GDM1 (cell line): ENCODE measurements at places on chromosomes 7 and 10.
A peak's percentile ranks its signal among the peaks of the same experiment; 100 is the strongest.

GRCh38 chr10:86285136-86285790, 81.3 kb downstream of the GRID1 start:
- no peak for DNase-seq

DNA sequence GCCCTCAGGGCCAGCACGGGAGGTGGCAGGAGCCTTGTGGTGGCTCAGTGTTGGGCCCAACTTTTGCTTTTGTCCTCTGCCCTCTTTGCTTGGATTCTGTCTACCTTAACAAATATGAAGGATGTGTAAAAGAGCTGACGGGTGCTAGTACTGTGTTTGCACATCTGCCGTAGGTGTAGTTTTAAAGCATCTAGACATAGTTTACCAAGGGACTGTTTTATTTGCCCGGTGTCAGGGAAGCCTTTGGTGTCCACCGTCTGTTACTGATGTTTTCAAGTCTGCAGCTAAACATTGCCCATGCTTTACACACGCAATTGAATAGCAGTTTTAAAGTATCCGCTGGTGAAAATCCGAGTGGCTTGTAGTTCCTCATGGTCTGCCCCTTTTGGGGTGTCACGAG, 87.8 kb downstream of the DYNC2I1 start:
- no peak for DNase-seq

DNA sequence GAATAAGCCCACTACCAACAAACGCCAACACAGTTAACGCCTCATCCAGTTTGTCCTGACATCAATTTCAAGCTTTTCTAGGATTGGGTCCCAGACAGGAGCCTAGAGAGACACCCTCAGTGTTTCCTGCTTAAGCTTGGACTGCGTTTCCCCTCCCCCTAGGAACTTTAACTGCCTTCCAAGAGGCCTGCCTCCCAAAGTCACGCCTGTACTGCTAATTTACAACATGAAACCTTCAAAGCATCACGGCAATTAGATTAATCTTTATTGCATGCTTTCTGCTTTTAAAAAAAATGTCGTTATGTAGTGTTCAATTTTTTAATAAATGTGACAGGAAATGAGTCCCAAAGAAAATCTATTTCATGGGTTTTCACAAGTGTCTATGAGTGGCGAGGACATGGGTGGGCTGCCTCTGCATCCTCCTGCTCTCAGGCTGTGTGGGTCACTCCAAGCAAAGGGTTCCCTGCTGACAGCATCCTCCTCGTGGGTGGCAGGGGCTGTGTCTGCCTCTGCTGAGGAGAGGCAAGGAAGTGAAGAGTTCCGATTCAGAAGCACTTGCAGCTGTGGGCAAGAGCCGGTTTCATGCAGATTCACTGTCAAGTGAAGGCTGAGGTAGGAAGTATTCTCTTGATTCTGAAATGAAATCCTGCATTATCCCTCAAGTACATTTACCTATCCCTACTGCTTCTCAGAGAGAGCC, 193.0 kb upstream of the KMT2E start:
- no peak for DNase-seq

DNA sequence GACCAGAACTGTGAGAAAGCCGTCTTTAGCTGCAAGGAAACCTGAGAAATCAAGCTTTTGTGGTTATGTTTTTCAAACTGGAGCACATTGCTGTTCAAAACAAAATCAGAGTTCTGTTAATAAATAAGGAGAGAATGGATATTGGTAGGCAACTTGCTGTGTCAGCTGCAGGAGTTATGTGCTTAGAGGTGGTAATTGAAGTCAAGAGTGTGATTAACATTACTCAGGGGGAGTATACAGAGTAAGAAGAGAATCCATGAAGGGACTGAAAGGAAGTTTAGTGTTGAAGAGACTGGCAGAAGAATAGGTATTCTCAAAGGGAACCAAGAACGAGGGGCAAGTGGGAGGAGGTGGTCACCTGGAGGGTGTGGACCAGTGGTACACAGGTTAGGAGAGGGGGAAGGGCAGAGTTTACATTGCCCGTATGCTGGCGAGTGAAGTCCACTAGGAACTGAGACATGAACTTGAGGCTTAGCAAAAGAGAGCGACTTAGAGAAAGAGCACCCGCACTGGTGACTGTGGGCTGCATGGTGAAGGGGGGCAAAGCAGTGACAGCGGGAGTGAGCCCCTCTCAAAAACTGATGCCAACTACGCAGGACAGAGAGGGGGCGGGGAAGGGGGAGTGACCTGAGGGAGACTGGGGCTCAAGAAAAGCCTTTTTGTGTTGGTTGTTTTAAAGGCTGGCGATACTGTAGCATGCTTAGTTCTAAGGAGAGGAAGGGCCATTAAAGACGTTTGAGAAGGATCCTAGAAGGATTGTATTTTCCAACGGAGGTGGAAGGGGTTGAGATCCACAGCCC, 80.0 kb downstream of the SDK1 start:
- no peak for DNase-seq

DNA sequence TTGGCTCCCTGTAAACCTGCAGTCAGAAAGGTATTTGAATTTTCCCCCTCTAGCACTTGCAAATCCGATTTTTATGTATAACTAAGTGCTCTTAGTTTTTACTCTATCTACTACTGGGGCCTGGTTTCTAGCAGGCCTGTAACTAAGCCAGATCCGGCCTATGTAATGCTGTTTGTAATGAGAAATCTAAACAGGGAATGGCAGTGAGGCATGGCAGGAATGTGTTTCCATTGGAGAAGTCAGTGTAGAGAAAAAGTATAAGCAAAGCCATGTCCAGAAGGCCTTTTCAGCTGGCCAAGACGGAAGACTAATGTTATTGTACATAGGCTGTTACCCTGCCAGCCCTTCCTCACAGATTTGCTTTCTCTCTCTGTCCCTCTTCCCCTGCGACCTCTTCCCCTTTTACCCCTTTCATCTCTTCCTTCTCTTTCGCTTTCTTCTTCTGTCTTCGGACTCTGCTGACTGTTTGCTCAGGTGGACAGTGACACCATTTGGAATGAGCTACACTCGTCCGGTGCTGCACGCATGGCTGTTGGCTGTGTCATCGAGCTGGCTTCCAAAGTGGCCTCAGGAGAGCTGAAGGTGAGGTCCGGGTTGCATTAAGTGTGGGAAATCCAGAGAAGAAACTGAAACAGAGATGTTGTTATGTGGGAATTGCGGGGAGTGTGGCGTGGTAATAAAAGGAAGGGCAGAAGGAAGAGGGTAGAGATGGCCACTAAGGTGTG, 297.5 kb downstream of the HDAC9 start:
- DNase-seq = no peak

DNA sequence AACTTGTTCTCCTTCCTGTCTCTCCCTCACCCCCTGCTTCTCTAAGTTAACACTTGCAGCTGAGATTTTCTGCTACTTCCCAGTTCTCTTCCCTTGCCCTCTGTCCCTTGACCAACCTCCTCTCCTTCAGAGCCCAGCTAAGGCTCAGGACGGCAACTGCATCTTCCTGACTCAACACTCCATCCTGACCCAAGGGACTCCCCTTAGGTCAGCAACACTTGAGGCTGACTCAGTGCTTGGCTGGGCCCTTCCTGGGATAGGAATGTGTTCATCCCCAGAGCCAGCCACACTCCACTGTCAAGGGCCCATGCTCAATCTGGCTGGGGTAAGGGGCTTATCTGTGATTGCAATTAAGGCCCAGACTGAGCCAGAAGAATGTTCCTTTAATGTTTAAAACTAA, 3.4 kb downstream of the CALHM2 start:
- no peak for DNase-seq

DNA sequence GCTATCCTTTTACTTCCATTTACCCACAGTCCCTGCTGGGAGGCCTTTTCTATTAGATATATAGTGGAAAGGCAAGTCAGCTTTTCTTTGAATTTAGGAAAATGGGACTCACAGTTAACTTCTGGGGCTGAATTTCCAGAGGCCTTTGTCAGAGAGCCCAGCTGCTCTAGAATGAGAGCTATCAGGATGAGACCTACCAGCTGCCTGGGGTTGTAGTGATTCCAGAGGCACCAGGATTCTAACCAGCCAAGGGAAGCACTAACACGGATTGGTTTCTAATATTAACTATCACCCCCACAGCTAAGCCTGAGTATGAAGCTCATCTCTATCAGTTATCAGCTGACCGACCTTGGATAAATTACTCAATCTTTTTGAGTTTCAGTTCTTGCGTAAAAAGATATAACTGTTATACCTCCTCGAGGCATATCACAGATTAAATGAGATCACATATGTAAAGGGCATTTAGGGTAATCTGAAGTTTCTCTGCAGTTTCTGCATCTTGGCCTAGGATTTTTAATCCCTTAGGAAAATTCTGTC, 56.6 kb upstream of the CALD1 start:
- DNase-seq = no peak

DNA sequence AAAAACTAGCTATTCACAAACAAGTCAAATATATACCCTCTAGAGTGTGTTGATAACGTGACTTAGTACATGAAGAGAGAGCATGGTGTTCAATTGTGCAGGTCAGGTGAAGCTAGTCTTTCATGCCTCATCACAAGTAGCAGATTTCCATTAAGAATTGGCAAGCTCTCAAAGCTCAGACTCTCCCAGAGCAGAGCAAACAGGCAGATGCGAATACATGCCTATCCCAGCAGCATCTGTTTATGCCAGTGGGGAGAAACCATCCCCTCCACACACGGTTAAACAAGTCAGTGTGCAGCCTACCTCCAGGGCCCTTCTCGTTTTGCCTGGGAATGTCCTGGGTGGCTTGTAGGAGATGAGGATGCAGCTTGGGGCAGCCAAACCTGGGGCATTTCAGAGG, 532.5 kb upstream of the C7orf33 start:
- DNase-seq = no peak

DNA sequence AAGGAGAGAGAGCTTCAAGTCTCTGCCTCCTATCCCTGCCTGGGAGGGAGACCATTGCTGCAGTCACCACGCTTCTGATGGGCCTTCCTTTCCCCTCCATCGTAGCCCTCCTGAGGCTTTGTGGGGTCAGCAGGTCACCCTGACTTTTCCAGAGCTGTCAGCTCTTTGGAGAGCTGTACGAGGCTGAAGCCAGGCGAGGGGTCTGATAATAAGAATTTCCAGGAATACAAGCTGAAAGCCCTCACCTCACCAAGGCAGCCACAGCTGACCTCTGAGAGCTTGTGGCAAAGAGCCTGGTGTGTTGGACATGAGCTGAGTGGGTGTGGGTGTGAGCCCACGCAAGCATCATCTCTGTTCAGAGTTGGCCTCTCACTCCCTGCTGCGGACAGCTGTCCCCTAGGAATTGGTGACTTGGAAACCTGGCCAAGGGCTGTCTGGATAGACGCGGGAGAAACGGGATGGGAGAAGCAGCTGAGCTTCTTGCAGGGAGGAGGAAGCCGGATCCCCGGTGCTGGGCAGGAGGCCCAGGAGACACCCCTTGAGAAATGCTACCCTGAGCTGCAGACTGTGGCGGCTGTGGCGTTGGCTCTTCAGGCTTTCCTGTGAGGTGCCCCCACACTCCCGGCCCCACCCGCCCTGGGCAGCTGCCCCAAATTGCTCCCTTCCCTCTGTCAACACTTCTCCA, 122.1 kb upstream of the BTBD16 start:
- no peak for DNase-seq

DNA sequence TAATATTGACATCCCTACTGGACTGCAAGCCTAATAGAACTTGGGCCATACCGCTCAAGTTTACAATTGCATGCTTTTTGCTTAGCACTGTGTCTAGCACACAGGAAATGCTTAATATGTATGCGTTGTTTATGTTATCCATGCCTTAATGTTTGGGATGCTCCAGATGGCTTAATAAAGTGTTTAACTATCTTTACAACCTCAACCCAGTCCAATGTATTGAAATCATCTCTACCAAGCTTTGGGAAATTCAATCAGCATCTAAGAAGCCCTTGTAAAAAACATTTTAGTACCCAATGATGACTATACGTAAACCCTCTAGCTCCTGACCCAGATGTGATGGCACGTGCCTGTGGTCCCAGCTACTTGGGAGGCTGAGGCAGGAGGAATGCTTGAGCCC, 40.0 kb downstream of the CALD1 start:
- DNase-seq = no peak

- DNase-seq = peak; percentile 38
Measured at GRCh38 chr10:61757525-61758397, 95.0 kb downstream of the CABCOCO1 start.

DNA sequence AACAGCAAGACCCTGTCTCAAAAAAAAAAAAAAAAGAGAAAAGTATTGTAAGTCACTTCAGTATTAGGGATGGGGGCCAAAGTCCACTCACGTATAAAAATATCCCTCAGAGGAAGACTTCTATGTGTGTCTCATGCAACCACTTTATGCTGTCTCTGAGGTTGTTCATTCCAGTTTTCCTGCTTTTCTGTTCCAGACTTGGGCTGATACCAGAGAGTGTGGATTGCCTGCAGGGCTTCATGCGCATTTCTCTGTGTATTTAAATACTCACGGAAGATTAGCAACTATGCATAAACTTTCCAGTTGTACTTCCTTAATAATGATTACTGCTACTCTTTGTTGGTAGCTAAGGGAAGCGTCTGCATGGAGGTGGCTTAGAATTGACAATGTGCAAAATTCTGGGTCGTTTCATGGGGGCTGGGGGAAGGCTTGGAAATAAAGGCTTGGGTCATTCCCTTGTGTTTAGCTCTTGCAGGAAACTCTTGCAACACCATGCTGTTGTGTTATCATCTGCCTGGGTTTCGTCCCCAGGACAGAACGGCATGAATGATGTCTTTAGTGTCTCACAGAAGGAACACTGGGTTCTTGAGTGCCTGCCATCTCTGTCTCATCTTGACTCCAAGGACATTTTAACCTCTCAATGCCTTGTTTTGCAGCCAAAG, 54.1 kb downstream of the KIAA1217 start:
- DNase-seq = no peak

GRCh38 chr7:87001214-87001613, 58.2 kb downstream of the ELAPOR2 start:
- peak; percentile 7 for DNase-seq

- no peak for DNase-seq
Measured at GRCh38 chr7:40644454-40645188, 509.8 kb downstream of the SUGCT start.

DNA sequence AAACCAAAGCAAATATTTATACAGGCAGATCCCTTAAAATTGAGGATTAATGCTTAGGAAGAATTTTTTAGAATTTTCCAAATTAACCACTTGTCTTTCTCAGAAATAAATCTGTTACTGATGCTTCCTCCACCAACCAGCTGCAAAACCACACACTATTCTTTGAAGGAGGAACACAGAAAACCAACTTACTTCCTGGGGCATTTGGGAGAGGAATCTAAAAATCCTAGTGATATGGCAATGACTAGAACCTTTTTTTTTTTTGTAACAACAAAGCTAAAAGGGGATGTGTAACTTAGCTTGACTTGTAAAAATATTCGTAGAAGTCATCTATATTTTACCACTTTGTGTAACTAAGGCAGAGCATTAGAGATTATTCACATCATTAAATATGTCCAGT, 5.1 kb upstream of the TM9SF3 start:
- DNase-seq = no peak
